Right lobe of liver (tissue), 6 donors: ENCODE measurements at places on chromosomes 5 and 9. TPM values are rescaled to one million over a fixed set of nuclear protein-coding genes. Genes with fewer than 3 reads are reported as not detected.
A peak's percentile ranks its signal among the peaks of the same experiment; 100 is the strongest.

- no peak for DNase-seq
These were observed 844 bp upstream of the MCCC2 start for GRCh38 chr5:71586052-71586940.

DNA sequence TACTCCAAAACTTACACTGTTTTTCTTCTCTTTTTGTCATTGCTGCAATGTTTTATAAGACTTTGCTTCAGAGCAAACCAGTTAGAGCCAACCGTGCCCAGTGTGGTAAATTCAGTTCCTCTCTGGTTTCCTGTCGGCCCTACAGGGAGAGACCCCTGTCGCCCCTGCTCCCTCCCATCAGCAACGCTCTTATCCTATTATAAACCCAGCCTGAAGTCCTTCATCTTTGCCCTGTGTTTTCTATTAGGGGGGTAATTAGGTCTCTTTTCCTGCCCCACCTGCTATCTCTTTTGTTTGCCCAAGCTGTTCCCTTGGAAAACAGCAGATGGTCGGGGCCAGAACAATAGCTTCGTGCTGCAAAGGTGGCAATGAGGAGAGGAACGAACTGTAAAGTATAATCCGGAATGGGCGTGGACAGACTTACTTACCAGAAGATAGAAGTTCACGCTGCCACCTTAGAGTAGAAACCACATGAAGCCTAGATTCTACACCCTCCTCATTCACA is 21.4 kb upstream of the OTULINL start:
- DNase-seq: no peak

The PALM2AKAP2 gene
- 41.1 TPM for total RNA-seq

DNA sequence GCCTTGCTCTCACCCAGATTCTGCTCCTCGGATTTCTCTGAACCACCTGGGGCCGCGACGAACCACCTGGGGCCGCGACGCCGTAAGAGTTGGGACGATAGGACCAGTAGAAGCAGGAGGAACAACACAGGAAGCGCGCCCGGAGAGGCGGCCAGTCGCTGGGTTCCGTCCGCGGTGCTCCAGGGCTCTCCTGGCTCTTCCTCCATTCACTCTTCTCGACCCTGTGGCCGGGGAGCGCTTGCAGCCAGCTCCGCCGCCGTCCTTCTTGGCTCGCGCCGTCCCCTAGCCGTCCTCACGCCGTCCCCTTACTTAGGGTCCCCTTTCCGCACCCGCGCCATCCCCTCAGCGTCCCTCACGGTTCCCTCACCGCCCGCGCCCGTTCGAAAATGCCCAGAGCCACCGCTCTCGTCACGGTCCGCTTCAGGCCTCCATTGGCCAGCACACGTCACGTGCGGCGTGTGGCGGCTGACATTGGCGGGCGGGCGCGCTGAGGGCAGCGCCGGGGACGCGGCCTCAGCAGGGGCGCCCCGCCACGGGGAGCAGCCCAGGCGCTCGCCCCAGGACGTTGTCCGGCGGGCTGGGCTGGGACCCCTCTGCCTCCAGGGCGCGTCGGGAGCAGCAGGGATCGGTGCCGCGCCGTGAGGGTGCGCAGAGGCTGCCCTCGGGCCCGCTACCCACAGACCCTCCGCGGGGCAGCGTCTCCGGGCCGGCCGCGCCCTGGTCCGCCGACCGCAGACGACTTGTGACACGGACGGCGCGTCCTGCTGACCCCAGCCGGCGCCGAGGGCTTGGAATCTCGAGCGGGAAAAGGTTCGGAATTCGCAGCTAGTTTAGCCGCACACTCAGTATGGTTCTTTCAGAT is 53.7 kb upstream of the PTPDC1 start:
- DNase-seq: peak; percentile 88

DNA sequence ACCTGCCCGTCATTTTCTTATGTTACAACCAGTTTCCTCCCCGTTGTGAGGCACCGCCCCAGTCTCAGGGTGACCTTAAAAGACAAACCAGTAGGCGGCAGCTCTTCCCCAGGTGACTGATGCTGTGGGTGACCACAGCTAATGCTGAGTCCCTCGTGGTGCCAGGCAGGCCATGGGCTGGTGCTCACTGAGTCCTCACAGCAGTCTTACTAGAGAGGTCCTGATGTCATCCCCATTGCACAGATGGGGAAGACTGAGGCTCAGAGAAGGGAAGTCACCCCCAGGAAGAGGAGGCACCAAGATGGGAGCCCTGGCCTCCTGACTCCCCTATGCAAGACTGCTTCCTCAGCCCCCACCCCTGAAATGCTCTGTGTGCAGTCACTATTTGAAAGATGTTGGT is 978 bp downstream of the CFAP157 start:
- no peak for DNase-seq

DNA sequence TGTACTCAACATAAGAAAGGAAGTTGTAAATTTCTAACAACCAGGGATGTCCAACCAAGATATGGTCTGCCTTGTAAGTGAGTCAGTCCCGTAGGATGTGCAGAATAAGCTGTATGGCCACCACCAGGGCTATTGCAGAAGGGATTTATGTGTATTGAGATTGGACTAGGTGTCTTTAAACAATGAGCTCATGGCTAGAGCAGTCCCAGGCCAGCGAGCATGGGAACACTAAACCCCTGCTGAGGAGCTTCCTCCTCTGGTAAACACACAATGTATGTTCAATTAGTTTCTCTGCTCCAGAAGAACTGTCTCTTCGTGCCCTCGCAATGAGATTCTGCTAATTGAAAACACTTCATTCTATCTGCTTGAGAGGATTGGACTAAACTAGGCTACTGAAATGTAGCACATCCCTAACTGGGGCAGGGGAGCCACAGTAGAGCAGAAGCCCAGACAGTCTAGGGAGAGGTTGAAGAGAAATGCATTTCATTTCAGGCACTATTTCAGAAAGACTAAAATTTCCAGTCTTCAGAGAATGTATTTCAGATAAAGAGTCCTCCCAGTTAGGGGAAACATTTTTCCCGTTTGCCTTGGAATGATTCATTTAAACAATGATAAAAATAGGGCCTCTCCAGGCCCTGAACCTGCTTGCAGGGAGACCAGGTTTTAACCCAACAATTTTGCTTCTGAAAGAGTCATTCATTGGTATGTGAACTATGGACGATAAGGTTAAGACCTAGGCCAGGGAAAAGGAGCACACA is 154.7 kb downstream of the FAM114A2 start:
- no peak for DNase-seq

The ANKRD18A gene
- 1.6 TPM for total RNA-seq

DNA sequence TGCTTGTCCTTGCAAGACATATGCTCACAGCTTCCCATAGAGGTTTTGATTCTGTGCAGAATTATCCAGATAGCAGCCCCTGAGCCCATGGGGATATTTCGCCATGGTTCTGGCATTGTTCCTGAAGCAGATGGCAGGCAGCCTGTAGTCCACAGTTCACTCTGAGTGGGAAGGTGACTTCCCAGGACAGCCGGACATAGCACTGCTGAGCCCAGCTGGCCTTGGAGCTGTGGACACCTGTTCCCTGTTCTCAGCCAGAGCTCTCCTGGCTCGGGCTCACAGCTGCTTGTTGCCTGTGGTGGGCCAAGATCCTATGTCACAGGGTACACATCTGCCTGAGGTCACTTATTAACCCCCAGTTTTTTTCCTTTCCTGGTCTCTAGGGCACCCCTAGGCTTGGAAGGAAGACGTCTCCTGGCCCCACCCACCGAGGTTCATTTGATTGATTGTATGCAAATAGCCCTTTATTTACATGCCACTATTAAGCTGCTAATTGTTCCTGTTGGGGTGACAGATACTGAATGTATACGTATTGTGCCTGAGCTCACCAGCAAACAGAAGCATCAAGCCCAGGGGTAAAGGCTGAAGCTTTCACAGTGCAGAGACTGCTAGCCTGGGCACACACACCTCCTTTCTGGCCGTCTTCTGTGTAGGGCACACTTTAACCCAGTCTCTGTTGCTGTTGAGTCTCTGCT is 96.6 kb upstream of the DMRT1 start:
- DNase-seq: peak; percentile 87

DNA sequence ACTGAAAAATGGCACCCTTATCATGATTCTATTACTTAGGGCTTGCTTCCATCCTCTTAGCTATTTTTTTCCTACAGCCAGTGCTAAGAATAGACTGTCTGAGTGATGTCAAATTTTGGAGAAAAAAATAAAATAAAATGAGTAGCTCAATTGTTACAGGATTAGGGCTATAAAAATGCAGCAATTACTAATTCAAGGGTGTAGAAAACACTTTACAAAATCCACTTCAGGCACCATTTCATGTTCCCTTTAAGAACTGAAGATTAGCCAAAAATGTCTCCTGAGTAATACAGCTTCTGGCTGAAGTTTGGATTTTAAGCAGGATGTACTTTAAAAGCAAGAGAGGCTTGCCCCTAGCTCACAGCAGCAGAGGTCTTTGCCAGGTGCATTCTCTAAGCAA is 240.5 kb upstream of the IRX1 start:
- no peak for DNase-seq

- DNase-seq: no peak
These were observed 1669.6 kb downstream of the MAT2B start for GRCh38 chr5:165175041-165175440.

DNA sequence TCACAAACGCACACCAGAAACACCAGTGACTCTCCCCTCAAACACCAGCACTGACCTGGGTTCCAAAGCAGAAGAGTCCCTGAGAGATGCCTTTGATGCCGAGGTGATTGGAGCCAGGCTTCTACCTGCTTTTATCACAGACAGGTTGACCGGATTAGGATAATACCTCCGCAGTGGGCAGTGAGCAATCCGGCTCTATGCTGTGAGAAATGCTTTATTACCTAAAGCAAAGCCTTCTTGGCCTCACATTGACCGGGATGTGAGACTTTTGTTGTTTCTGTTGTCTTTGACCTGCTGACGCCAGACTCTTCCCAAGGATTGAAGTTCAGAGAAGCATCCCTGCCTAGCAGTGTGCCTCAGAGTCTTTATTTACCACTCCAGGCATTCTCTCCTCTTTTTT is 320.3 kb upstream of the CLINT1 start:
- no peak for DNase-seq

The ADRB2 gene
- total RNA-seq: 1.1 TPM

DNA sequence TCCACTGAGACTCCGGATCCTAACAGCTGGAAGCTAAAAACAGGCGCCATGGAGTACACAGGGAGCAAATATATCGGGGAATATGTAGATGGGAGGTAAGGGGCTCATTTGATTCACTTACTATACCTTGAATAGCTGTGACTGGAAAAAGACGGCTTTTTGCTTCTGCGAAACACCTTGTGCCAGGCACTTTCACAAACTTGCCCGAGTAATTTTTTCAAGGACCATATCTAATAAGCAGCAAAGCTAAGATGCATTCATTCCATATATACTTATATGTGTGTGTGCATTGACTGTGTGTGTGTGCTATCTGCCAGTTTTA is 178 bp downstream of the MORN5 start:
- no peak for DNase-seq

The ZNF462 gene
- total RNA-seq: 3.0 TPM

The CDH12 gene
- total RNA-seq: 0.42 TPM

DNA sequence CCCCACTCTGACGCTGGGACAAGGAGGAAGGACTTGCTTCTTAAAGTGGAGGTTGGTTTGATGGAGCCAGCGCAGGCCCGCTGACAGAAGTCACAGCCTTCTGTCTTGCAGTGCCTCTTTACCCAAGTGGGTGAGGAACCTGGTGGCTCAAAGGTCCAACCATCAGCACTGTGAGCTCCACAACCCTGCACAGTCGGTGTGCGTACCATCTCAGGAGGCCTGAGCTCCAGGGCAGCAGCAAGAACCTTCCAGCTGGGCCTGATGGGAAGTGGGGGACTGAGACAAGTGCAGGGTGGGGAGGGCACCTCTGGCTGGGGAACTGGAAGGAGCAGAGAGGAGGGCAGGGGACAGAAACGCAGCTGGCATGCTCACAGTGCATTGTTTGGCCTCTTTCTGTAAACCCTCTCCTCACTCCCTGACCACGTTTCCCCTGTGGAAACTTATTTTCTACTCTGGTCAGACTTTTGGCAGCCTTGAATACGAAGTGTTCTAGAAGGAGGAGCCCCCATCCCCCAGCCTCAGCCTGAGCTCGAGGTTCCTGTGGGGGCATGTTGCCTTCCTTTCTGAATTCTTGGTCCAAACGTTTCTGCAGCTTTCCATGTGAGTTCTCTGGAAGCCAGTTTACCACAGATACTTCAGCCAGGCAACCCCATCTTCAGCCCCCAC is 178.5 kb upstream of the PITX1 start:
- no peak for DNase-seq

The PCDHGA1 gene
- total RNA-seq: 0.04 TPM

DNA sequence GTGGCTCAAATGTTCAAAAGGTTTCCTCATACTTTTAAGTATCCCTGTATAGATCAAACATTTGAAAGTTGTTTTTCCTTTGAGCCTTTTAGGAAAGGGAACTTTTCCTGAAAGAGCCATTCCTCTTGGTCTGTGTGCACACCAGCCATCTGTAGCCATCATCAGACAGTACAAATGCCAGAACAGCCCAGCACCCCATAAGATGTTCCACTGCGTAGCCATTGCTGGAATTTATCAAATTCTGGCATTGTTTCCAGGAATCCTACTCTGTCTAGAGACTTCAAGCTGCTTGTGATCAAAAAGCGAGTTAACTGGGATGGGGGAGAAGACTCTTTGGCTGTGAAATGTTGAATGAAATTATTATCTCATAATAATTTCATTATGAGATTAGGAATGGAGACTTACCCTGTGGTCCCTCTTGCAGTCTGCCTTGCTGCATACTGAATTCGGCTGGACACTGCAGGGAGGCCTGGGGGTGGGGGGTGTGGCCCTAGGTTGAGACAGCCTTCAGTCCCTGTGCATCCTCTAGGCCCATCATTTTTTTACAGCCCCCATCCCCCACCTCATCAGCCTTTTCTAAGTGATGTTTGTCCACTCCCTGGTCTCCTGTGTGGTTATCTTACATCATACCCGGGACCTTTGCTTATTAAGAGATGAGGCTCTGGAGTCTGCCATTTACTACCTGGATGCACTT is 99.8 kb downstream of the RALGPS1 start:
- no peak for DNase-seq

DNA sequence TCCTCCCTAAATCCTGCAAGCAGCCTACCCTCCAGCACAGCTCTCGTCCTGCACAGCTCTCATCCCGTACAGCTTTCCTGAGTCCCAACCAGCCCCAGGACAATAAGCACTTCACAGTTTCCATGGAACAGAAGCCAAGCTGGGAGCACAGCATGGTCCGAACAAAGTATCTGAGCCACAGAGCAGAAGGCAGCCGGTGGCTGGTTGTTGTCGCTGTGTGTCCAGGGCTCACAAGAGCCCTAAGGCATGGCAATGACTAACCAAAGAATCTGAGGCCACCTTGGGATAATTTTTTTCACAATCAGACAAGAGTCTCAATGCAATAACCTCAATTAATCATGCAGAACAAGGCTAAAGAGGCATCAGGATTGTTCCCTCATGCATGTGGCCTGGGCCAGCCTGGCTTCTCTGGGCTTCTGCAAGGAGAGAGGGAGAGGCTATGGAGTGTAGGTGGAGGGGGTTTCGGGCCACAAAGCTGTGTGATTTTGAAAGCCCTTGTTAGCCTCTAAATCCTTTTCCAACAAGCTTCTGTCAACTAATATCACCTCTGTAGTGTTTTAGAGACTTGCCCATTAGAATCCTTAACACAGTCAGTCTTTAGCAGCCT is 323.4 kb downstream of the PIK3R1 start:
- DNase-seq: no peak

GRCh38 chr5:31079668-31080067 is 113.8 kb upstream of the CDH6 start:
- DNase-seq: no peak
